ENCODE measurements at places on chromosomes 5 and 9. TPM values are rescaled to one million over a fixed set of nuclear protein-coding genes. Genes with fewer than 3 reads are reported as not detected.
A peak's percentile ranks its signal among the peaks of the same experiment; 100 is the strongest.

DNA sequence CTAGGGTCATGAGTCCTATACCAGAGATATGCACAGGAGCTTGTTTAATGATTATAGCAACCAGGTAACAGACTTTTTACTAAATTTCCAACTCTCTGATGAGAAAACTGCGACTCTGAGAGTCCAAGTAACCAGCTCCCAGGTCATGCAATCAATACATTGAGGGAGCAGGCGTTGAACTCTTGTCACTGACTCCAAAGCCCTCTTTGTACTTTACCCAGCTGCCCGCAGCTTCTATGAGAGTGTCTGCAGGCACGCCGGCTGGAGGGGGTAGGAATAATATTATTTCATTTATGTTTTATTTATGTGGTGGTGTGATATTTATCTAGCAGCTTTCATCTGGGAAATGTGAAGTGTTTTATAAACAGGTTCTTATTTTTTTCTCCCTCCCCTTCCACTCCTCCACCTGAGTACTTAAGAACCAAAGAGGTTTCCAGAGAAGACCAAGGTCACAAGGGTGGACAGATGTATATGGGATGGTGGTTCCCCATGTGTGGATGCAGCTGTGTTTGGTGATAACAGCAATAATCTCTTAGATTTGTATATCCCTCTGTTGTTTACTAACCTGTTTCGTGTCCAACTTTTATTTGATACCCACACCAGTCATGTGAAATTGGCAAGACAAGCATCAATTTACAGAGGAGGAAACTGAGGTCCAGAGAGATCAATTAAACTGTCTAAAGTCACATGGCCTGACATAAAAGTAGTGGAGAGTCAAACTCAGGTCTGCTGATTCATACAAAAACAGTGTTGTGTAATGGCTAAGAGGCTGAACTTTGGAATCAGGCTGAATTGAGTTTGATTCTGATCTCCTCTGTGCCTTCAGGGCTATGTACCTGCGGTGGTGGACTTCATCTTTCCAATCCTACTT, 140.2 kb upstream of the TRIM32 start:
- DNase-seq, result peak; percentile 60

GRCh38 chr5:157793301-157793700, 49.8 kb downstream of the LSM11 start:
- no peak for DNase-seq

GRCh38 chr9:137095664-137096517, 9.1 kb downstream of the MAN1B1 start:
- DNase-seq, result no peak

DNA sequence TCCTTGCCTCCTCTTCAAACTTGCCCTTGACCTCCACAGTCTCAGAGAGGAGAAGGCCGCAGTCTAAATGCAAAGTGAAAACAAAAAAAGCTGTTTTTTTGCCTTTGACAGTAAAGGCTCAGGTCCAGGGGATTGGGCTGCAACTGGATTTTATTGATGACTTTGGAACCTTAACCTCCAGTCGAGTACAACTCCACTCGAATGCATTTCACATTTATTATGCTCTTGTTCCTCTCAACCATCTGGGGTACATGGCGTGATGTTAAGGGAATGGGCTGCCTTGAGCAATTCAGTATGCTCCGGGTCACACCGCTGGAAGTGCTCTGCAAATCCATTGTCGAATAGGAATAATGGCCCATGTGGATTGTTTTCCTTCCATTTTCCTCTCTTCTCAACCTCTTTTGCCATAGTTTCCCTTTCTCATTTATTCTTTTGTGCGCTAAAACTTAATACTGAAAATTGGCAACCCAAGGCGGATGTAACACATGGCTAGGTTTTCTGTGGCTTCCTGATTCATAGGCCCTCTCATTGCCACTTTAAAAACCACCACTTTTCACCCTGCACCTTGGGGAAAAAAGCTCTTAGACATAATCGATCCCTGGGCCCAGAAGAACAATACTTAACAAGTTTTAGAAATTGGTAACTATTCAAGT, 34.3 kb downstream of the ITK start:
- DNase-seq, result no peak

- no peak for DNase-seq
Observed at GRCh38 chr9:128042043-128042442, 25.1 kb downstream of the NAIF1 start.

DNA sequence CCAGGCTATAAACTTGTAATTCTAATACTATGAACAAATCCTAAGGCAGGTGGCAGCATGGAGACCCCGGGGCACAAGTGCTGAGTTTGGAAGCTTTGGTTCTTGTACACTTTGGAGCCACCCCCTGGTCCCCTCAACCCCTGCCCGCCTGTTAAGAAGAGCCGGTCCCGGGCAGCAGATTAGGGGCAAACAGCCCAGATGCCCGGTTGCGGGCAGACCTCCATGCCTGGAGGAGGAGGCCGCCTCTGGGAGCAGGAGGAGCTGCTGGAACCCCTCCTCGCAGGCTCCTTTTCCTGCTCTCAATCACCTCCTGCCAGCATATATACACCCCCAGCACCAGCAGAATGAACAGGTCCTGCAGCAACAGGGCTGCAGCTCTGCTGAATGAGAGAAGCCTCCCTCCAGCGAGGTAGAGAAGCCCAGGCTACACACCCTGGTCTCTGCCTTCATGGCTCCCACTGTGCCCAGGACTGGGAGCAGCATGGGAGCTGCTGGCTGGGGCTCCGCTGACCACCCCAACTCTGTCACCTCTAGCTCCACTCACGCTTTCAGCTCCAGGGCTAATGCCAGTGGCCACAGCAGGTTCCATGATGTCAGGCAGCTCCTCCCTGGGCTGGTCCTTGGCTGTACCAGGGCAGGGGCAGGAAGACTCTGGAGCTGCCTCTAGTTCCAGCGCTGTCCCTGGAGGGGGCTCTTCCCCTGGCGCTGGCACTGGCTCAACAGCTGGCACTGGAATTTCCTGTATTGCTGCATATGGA, 1713.5 kb upstream of the ACO1 start:
- DNase-seq, result no peak

- DNase-seq, result no peak
Observed at GRCh38 chr9:137189297-137190295, 1.1 kb downstream of the SSNA1 start.

DNA sequence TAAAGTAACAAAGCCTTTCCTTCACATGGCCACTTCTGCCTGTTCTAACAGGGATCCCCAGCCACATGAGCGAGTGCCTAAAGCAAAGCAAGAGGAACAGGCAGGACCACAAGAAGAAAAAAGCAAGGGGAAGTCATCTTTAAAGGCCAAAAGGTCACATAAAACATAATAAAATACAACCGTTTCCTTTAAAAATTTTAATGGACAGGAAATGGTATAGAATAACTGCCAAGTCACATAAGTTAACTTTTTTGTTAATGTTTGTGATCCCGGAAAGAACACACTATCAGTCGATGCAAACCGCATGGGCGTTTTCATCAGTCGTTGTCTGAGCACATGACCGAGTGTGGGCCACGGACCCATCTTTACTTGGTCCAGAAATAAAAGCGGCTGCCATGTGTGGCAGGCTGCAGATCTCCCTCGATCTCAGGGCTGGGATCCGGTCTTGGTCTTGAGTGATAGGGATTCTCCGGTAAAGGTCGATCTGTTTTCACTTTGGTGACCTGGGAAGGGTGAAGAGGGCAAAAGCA, 15.6 kb downstream of the NDUFA8 start:
- DNase-seq, result no peak

Gene PCDHA9
- total RNA-seq, result 0.23 TPM

Gene BAAT
- not detected for total RNA-seq
